D721Med (cell line): ENCODE measurements at places on chromosomes 6 and 20.

DNA sequence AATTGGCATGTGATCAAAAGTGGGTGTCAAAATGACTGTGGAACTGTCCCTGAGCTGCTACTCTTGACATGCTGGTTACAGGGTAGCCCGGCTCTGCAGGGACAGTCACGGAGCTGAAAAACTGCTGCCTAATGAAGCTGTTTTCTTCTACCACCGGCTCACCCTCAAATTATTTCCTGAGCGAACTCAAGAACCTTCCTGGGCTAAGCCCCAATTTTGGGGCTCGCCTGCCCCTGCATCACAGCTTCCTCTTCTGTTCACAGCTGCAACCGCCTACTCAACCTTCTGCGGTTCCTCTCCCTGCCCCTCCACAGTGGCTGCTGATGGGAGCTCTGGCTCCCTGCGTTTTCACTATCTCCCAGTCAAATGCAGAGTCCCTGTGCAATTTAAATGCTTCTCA is 110.8 kb upstream of the MLN start:
- no peak for DNase-seq

- DNase-seq: no peak
Measured at GRCh38 chr6:103356531-103356930, 1503.2 kb downstream of the HACE1 start.

DNA sequence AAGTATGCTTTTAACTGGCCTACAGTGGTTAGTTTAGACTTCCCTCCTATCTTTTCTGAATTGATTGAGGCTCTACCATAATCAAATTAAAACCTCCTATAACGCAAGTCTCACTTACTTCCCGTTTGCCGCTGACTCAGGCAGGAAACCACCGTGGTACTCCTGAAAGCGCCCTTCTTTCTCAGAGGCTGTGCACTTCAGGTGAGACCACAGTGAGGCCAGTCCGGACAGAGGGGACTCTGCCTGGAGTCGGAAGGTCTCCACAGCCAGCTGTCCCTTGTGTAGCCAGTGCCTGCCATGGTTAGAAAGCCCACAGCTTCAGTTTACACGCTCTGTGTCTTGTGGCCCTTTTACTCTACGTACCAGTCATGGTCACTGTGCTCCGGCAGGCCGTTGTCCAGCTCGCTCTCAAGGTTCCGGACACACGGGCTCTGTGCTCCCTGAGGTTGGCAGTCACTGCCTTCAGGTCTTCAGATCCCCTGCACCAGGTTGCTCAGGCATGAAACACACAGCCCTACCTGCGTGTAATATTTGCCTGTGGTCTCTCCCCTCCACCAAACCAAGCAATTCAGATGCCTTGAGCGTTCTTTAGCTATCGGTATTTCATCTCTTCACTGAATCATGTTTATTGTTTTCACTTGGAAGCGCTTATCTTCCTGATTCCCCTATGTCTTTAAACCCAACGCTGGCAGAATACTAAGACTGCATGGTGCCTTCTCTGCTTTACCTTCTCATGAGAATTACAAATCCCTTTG is 178.8 kb downstream of the SMOC2 start:
- DNase-seq: no peak

DNA sequence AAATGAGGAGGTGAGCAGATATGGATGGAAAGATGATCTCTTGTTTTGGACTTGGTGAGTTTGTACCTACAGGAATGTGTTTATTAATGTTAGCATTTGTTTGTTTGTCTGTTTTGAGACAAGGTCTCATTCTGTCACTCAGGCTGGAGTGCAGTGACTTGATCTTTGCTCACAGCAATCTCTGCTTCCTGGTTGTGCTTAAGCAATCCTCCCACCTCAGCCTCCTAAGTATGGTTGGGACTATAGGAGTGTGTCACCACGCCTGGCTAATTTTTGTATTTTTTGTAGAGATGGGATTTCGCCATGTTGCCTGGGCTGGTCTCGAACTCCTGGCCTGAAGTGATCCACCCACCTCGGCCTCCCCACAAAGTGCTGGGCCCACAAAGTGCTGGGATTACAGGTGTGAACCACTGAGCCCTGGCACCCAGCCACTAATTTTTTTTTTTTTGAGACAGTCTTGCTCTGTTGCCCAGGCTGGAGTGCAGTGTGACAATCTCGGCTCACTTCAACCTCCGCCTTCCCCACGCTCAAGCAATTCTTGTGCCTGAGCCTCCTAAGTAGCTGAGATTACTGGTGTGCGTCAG is 7.1 kb downstream of the CASP8AP2 start:
- DNase-seq: no peak

GRCh38 chr6:2378046-2378657 is 132.7 kb upstream of the GMDS start:
- DNase-seq: no peak

DNA sequence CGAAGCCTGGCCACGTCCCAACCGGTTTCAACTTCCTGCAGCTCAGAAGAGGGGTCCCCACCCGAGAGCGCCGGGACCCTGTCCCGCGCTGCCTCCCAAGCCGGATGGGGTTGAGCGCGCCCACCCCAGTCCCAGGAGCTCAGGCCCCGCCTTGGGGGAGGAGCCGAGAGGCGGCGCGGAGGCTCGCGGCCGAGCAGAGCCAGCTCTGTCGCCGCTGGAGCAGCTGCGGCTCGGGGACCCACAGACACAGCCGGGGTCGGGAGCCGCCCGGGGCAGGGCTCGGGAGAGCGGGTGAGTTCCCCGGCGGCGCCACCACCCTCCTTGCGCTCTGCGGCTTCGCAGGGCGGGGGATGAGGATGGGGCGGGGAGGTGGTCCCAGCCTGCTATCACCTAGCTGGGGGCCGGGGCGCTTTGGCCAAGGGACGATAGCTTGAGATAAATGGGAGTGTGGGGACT is at the start of gene PPP1R16B:
Gene PPP1R16B (plus strand): TSS at position 196 of the 456 bp plus-strand sequence. CDS start 30,229 bp downstream, outside the sequence.
- no peak for DNase-seq

- no peak for DNase-seq
Measured at GRCh38 chr6:126210398-126211075, 129.4 kb upstream of the CENPW start.

- DNase-seq: no peak
Measured at GRCh38 chr6:33014841-33015634, 5.6 kb upstream of the HLA-DOA start.

- DNase-seq: no peak
Measured at GRCh38 chr6:16582446-16583143, 178.7 kb downstream of the ATXN1 start.

- DNase-seq: no peak
Measured at GRCh38 chr6:29510202-29510601, 22.4 kb upstream of the MAS1L start.

DNA sequence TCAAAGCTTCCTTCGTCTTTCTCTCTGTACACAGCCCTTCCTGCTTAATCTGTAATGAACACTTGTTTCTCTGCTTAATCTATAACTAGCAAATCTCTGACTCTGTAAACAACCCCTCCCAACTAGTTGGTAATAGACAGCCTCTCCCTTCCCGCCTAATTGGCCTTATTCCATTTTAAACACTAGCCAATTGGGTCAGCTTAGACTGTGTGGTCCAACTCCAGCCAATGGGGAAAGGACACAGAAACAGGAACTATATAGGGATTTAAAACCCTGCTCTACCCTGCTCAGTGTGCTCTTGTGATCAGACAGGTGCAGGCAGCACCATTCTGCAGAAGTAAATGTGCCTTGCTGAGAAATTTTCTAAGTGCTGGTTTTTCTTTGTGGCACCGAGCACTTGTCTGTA is 18.5 kb downstream of the CHD6 start:
- DNase-seq: no peak

DNA sequence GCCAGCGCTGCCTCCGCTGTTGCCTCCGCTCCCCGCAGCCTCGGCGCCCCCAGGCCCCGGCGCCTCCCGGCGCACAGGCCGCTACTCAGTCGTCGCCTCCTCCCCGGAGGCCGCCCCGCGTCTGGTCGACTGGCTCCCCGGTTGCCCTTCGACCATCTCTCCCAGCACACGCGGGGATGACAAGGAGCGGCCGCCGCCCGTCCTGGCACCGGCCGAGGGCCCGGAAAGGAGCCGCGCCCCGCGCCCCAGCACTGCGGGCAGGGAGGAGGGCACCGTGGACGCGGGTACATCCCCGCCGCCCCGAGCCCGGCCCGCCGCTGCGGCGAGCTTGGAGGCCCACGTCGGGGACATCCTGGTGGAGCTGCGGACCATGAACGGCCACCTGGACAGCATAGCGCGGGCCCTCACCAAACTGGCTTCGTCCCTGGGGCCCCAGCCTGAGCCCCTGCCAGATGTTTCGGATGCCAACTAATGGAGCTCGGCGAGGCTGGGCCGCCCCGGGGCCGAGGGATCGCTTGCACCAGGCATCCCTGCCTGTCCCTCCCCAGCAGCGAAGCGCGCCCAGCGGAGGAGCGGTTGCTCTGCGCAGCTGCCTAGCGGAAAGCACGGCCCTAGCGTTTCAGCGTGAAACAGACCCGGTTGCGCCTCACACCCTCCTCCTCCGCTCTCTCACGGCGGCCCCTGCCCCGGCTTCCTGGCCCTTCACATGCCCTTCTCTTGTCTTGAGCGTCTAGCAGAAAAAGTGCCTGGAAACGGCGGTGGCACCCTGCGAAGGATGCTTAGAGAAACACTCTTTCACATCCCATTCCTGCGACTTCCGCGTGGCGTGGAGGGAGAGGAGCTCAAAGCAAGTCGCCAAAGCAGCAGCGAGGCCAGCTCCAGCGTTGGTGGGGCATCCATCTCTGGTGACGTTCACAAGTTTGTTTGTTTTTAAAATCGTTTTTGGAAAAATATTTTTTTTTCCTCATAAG is 285.8 kb upstream of the SUPT3H start:
- DNase-seq: no peak

- DNase-seq: no peak
Measured at GRCh38 chr6:126876446-126876845, 242.0 kb upstream of the RSPO3 start.

GRCh38 chr20:54015496-54015895 is 54.9 kb downstream of the BCAS1 start:
- DNase-seq: no peak

- DNase-seq: no peak
Measured at GRCh38 chr6:114952229-114952628, 609.4 kb upstream of the HS3ST5 start.

DNA sequence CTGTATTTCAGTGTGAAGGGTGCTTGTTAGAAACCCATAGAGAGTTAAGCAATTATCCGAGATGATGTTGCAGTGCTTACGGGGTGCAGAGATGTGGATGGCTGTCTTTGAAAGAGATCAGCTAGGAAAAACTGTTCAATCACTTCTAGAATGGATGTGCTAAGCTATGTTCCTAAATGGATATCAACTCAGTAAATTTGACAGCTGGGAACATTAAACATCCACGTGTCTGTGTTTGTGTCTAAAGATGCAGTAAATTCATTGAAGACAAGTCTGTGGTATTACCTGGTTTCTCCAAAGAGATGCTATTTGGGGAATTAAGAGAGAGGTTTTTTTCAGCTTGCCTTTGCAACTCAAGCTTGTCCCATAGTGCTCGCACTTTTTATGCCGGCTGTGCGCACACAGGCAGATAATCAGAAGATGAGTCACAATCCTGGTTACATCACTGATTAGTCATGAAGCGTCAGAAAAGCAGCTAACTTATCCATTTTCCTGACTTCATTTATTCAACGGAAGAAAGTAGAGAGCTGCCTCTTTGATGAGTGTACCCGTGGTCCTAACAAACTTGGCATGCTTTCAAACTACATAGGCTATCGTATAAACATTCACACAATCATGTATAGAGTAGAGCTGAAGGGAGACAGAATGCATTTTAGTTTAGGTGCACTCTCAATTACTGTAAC is 691.7 kb upstream of the SLC35B3 start:
- no peak for DNase-seq

- DNase-seq: no peak
Measured at GRCh38 chr6:131053546-131054240, 9.4 kb downstream of the EPB41L2 start.

DNA sequence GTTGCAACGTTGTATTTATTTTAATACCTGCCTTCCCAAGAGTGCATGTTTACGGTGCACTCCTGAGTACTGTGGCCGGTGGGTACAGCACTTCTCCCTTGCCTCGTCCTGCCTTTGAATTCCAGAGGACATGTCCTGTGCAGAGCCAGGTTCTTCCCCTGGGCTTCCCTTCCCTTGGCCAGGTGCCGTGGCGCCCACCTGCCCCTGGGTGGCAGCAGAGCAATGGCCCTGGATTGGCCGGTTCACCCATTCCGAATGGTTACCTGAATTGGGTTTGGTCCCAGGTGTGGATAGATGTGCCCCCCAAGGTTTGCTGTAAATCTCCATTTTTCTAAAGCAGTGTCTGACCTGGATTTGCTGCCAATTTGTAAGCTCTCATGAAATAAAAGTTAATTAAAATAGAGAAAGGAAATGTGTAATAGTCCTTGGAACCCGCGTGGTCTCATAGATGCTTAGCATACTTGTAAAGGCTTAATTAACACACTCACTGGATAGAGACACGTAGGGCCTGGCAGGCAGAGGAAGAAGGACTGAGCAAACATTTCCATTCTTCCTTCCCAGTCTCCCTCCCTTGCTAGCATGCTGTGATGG is 40.6 kb downstream of the DTD1 start:
- DNase-seq: no peak

GRCh38 chr6:20706939-20707485 is 172.8 kb downstream of the CDKAL1 start:
- no peak for DNase-seq

GRCh38 chr6:113847447-113847846 is 9.7 kb upstream of the MARCKS start:
- no peak for DNase-seq

DNA sequence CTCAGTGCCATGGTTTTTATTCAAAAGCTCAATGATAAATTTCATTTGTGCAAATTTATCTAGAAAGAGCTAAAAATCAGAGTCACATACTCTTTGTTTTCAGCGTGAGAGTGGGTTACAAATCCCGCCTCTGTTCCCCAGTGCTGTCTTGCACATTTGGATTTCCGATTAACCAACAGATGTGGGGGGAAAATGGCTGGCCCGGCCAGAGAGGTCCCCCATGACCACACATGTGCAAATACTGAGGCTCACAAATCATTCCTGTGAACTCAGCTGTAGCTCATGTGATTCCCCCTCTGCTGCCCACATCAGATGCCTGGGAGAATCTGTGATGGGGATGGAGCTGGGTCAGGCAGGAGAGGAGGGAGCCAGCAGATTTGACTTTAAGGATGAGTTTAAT is 168.7 kb downstream of the PAX1 start:
- DNase-seq: no peak

GRCh38 chr20:62215020-62215990 is 4.8 kb downstream of the HRH3 start:
- no peak for DNase-seq

DNA sequence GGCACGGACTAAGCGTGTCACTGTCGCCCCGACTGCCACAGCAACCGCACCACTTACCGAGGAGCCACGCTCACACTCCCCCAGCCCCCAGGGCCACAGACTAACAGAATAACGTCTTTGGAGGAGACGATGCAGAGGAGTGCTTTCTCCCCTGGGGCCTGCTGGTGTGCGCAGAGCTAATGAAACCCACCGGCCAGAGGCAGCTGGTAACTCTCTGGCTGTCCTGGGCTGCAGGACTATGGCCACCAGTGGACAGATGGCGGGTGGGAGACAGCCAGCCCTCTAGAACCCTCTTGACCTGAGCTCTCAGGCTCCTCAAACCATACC is 228.0 kb downstream of the DLL1 start:
- DNase-seq: no peak

- no peak for DNase-seq
Measured at GRCh38 chr6:15255481-15255880, 9.6 kb downstream of the JARID2 start.

DNA sequence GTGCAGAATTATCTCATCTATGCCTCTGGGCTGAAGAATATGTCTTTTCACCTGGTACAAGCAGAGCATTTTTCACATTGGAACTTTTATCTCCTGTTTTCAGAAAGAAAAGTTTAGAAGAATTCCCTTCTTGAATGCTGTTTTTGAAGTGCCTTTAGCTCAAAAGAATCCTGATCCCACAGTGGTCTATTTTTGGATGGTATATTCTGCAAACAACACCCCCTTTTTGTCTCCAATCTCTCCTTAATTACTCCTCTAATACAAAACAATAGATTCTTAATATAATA is 57.7 kb upstream of the HFE start:
- DNase-seq: no peak
